Osteoblast (primary cell): ENCODE measurements at places on chromosomes 2 and 18. TPM values are rescaled to one million over a fixed set of nuclear protein-coding genes. Genes with fewer than 3 reads are reported as not detected.

GPR45 gene
- total RNA-seq: not detected in 2 replicates

ALPG gene
- total RNA-seq: not detected in 2 replicates

MARCO gene
- not detected in 2 replicates for total RNA-seq

SLC16A14 gene
- under 0.01 and 0.29 TPM in 2 replicates for total RNA-seq

NAT8 gene
- not detected in 2 replicates for total RNA-seq

DYNAP gene
- total RNA-seq: not detected in 2 replicates

TMEM169 gene
- 0.36 and 0.88 TPM in 2 replicates for total RNA-seq

PLB1 gene
- total RNA-seq: 0.36 and 0.88 TPM in 2 replicates

UGT1A10 gene
- total RNA-seq: not detected in 2 replicates

HTR2B gene
- total RNA-seq: 2.9 and 5.3 TPM in 2 replicates

ARMC9 gene
- 221 and 240 TPM in 2 replicates for total RNA-seq

INPP5D gene
- total RNA-seq: under 0.01 TPM in 2 replicates

ROCK2 gene
- total RNA-seq: 55.1 and 59.7 TPM in 2 replicates

ASB18 gene
- total RNA-seq: under 0.01 TPM in 1 of 2 replicates, not detected in the other

KCNJ3 gene
- not detected in 2 replicates for total RNA-seq

HK2 gene
- 74.6 and 76.4 TPM in 2 replicates for total RNA-seq

KRTCAP3 gene
- under 0.01 and 0.72 TPM in 2 replicates for total RNA-seq

DNMT3A gene
- 14.7 and 18.5 TPM in 2 replicates for total RNA-seq

SLC11A1 gene
- total RNA-seq: 0.29 and 0.36 TPM in 2 replicates

DQX1 gene
- total RNA-seq: not detected in 2 replicates

GPR55 gene
- not detected in 2 replicates for total RNA-seq

LIMS1 gene
- 129 and 142 TPM in 2 replicates for total RNA-seq

MYO7B gene
- under 0.01 TPM in 2 replicates for total RNA-seq

LHCGR gene
- not detected in 2 replicates for total RNA-seq

LAMA1 gene
- total RNA-seq: 8.3 and 11.2 TPM in 2 replicates

MBOAT2 gene
- total RNA-seq: 54.3 and 56.6 TPM in 2 replicates

UGT1A4 gene
- total RNA-seq: not detected in 2 replicates

REG3A gene
- total RNA-seq: not detected in 2 replicates

TTC27 gene
- total RNA-seq: 24.8 and 25.3 TPM in 2 replicates

ITGB6 gene
- total RNA-seq: under 0.01 TPM in 2 replicates

USP40 gene
- total RNA-seq: 34.0 and 38.3 TPM in 2 replicates

SCN9A gene
- total RNA-seq: 1.8 and 2.1 TPM in 2 replicates

VWA3B gene
- 0.59 TPM in 1 of 2 replicates, not detected in the other for total RNA-seq
